Stimulated activated CD4-positive, alpha-beta T cell treated with anti-CD3 and anti-CD28 coated beads, Interleukin-4, amount 100 ng/mL, for 4 hours (primary cell): ENCODE measurements at places on chromosomes 1 and 21.

GRCh38 chr1:58785442-58786058, 1.7 kb upstream of the JUN start:
- DNase-seq, result peak; percentile 4

GRCh38 chr1:47907177-47907528, 90.0 kb downstream of the TRABD2B start:
- no peak for DNase-seq

- no peak for DNase-seq
Observed at GRCh38 chr1:107824946-107825345, 140.0 kb downstream of the VAV3 start.

DNA sequence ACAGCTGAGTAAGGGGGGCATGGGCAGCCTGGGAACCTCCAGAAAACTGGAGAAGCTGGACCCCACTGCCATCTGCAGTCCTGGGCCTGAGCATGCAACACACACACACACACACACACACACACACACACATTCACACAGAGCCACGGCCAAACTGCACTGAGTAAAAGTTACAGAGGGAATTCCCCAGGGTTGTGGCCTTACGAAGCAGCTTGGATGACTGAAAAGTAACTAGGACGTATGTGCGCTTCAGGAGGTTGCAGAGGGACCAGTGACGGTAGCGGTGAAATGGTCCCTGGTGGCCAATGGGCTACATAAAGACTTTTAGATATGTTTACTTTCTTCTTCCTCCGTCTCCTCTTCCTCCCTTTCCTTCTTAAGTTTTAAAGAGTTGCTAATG, 232.5 kb upstream of the TMEM51 start:
- no peak for DNase-seq

DNA sequence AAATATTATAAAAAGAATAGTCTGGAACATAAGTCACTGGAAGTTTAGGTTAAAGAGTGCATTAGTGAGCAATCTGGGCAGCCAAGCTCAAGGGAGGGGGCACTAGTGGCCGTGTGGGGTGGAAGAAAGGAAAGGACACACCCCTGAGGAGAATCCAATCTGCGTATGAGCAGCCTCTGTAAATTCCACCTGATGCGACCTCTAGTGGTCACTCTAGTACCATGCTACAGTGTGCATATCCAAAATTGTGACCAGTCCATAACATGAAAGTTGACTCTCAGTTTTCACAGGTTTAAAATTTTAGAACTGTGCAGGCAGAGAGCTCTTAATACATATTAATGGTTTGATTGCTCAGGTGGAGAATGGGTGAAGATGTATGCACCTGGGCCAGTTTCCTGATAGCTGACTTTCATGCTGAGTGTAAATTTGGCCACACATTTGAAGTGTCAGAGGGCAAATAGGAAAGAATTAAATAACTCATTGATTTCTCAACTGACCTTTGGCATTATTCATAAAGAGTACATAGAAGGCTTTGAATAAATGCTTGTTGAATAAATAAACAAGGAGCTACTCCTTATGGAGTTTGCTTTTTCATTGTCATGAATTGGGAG, 105.9 kb upstream of the C21orf91 start:
- peak; percentile 25 for DNase-seq

GRCh38 chr1:4637616-4638344, 16.6 kb upstream of the AJAP1 start:
- no peak for DNase-seq

DNA sequence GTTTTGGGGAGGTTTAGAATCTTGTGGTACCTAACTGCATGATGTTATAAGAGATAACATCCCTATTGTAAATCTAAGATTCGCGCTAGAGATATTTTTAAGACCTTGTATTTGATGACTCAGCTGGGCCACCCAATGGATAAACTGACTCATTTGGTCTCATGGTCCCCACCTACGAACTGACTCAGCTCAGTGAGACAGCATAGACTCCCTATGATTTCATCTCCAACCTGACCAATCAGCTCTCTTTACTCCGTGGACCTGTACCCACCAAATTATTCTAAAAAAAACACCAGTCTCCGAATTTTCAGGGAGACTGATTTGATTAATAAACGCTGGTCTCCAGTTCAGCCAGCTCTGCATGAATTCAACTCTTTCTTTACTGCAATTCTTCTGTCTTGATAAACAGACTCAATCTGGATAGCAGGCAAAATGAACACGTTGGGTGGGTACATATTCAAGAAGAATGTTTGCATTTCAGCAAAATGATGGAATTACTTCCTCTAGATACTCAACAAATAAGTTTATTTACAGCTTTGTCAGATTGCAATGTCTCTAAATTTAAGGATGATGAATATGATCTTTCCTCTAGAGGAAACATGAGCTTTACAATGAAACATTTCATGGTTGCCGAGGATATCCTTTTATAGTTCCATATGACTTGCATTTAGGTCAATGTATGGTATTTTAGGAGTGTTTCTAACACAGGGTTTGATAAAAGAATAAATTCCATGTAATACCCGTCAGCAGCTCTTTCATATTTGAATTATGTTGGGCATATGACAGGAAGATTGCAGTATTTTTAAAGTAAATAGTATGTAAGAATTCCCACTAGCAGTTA, 516.6 kb upstream of the RGS18 start:
- DNase-seq, result no peak

DNA sequence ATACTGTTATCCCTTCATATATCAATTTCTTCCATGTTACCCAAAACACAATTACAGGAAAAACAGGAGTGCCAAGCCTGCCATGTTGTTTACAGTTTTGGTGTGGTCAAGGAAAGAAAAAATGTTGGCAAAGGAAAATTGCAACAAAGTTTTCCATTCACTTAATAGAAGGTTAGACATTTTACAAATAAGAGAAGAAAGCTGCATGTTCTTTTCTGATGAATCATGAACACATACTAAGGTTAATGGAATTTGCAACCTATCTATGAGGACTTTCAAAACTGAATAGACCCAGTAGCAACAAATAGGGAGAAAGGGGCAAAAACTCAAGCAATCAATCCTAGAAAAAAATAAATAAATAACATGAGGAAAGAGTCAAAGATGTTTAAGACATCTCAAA, 556.7 kb downstream of the DPYD start:
- DNase-seq, result no peak

DNA sequence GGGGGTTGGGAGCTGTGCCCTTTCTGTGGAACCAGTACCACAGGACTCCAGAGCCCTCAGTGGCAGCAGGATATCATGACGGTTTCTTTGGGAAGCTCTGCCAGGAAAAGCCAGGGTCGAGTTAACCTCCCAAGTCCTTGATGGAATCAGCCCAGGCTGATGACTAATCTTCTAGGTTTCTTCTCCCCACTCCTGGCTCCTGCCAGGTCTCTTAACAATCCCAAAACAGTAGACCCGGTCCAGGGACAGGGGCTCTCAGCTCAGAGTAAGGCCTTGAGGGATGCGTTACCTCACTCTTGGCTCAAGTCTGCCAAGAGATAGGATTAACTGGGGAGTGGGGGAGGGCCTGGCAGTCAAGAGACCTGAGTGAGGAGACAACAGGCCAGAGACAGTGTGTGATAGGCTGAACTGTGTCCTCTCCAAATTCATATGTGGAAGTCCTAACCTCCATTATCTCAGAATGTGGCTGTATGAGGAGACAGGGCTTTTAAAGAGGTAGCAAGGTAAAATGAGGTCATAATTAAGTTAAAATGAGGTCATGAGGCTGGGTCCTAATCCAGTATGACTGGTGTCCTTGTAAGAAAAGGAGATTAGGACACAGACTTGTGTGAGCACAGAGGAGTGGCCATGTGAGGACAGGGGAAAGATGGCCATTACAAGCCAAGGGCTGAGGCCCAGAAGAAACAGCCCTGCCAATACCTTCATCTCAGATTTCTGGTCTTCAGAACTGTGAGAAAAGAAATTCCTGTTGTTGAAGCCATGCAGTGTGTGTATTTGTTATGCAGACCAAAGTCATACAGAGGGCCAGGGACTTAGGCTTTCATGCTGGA, 95.0 kb downstream of the BEND5 start:
- no peak for DNase-seq

DNA sequence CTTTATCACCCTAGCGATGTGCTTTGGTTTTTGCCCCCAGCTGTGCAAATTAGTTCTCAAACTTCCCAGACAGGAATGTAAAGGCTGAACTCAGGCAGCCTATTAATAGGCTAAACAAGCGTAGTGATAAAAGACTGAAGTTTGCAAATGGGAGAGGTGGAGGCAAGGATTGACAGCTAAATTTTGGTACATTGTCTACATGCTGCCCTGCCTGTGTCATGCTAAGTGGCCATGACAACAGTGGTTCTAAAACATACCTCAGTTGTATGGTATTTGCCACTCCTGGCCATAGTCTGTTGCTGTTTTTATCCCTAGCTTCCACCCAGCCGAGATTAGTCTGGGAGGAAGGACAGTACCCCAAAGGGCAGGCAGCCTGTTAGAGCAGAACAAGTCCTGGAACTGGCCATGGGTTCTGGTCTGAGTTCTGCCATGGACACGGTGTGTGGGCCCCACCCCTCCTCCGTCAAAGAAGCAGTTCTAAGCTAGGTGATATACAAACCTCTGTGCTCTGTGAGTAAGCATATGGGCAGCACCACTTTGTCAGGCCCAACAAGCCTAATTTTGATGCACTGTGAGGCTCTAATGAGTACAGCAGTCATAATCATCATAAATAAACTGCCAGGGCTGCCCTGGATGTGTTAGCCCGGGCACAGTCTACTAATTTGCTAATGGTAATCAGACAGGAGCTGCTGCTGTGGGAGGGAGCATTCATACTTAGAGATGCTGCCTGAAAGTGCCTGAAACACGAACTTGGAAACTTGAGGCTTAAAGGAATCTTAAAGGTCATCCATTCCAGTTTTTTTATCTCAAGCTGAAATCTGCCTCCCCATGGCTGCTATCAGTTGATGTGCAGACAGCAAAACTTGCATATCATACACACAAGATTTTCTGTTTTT, 177.1 kb downstream of the HHAT start:
- no peak for DNase-seq

GRCh38 chr1:3787349-3787715, 9.0 kb downstream of the LRRC47 start:
- peak; percentile 34 for DNase-seq

DNA sequence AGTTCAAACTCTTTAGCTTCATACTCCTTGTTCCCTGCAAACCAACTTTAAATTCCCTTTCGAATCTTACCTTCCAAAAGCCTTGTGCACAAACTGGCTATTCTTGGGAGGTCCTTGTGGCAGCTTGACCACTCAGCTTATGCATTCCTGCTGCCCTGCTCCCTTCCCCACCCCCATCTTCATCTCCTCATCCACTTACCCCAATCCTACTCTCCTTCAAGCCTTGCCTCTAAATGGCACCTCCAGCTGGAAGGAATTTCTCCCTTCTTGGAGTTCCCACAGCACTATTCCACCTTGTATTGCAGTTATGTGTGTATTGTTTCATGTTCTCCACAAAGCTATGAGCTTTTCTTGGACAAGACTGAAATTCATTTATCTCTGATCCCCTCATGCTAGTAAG, 15.3 kb upstream of the DIRAS3 start:
- DNase-seq, result no peak

DNA sequence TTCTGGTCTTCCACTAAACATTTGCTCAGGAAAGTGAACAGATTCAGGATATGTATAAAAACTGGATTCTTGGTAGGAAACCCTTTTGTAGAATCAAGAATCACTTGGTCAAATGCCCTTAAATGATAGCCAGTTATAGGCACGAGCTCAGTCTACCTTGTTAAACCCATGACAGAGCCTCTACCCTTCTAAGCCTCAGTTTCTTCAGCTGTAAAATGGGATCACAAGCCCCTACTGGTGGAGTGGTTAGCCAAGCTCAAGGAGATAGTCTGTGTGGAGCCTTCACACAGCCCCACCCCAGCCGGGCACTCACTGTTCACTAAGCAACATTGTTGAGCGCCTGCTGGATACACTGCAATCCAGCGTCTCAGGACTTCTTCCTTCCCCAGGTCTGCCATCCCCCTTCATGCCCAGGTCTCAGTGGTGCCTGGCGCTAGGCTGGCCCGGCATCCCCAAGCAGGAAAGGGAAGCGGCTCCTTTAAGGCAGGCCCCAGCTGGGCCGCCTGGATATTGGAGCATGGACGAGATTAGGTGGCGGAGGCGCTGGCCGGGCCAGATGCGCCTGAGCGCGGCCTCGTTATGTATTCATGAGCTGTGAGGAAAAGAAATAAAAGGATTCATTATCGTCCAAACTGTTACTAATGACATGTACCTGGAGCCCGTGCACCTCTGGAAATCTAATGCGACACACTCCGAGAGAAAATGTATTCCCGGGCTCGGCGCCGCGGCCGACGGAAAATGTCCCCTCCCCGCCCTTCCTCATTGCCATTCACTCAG, 75.6 kb downstream of the TAS1R2 start:
- no peak for DNase-seq

DNA sequence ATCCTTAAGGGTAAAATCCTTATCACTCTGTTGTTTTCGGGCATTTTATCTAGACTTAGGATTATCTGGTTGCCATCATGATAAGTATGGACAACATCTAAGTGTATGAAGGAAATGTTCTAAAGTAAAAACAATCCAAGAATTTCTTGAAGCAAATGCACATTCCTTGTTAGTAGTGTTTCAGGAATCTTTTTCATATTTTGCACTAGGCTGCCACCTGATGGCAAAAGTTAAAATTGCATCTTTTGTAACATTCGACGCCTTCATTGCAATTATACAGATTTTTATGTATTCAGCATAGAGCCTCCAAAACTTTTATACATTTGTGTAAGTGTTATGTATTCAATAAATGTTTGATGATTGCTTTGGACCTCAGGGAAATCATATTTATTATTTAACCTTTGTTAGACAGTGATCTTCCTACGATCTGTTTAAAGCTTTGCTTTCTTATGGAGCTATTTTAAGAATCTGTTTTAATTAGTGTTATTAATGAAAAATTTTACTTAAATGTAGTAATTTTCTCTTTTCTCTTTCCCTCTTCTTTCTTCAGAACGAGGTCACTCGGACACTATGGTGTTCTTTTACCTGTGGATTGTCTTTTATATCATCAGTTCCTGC, 49.4 kb upstream of the KIAA1614 start:
- no peak for DNase-seq

GRCh38 chr21:45208627-45208951, 79.1 kb downstream of the POFUT2 start:
- DNase-seq, result no peak

DNA sequence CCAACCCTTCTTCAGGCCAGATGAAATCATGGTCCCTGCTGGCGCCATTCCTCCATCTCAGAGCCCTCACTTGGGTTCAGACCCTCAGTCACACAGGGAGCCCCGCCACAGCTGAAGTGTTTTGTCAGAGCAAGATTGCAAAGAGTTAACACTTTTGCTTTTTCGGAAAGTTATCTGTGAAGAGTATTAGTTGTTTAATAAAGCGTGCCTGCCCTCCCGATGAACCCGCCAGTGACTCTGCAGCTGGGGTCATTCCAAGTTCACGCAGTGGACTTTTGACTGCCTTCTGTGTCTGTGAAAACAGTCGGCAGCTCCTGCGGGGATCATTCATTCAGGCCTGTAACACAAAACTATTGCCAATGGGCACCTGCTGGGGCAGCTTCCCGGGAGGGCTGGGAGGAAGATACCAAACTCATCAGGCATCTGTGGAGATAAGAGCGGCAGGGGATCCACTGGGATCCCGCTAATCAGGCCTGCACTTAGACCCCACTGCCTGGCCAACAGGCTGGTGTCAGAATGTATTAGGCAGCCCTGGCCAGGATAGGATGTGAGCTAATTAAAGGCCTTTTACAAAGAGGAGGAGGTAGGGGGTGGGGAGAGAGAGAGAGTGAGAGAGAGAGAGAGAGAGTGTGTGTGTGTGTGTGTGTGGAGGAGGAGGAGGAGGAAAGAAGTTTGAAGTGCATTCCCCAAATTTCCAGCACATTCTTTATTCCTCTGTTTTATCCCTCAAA, 184.5 kb downstream of the DHRS3 start:
- no peak for DNase-seq

- DNase-seq, result peak; percentile 70
Observed at GRCh38 chr21:44949779-44950198, 10.0 kb downstream of the SLX9 start.
